Stimulated activated CD4-positive, alpha-beta T cell treated with anti-CD3 and anti-CD28 coated beads, Interleukin-2, amount 100 ng/mL, for 24 hours (primary cell): ENCODE measurements at places on chromosomes 3 and 15.

GRCh38 chr3:100561459-100562158, 47.8 kb upstream of the ADGRG7 start:
- DNase-seq: no peak

GRCh38 chr15:47786371-47786770, 69.1 kb downstream of the SEMA6D start:
- no peak for DNase-seq

DNA sequence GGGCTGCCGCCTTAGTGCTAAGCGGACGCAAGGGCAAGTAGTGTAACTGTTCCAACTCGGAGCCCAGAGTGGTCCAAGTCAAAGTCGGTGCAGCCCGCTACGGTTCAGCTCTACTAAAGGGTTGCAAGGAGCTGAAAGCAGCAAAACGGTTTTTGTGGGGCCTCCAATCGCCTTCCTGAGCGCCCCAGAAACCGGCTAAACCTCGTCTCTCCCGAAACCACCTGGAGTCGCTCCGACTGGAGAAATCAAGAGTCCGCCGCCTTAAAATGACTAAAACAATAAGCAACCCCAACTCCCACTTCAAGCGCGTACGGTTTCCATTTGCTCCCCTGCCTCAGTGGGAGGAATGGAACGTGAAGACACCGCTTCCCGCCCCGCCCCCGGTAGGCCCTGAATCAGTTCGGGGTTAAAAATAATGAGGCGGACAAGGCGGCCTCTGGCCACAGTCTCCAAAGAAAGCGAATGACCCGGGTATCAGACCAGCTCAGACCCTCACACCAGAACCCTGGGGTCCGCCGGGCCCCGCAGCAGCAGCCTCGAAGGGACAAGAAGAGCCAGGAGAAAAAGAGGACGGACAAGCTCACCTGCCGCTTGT, 401 bp downstream of the SEC11A start:
- peak; percentile 68 for DNase-seq

DNA sequence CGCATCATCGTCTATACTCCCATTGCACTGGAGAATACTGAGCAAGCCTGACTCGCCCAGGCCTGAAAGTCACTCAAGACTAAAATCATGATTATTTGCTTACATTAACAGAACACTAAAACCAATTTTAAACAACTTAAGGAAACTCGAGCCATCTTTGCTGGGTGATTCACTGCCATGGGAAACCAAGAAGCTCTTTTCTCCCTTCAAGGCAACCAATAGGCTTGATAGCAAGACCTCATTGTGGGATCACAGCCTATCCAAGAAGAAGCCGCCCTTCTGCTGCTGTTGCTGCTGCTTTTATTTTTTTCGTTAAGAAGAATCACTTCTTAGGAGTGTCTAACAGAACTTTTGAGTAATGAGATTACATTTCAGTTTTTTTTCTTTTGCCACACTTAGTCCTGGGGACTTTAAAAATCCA, 479.4 kb downstream of the FOXP1 start:
- DNase-seq: no peak

DNA sequence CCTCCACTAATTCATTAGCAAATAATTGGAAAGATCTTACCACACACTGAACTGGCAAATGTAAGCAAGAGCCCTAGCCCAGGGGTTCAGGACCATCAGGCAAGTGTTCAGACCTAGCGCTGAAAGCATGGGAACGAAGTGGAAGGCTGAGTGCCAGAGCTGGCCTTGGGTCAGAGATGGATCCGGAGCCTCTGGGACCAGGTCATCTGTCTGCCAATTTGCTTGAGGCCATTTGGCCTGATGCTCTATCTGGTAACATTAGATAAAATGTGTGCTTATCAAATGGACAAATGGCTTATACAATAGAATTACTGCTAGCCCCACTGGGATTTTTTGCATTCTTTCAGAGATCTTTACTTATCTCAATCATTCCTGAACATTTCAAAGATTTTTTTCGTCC, 1.4 kb upstream of the TMC3 start:
- DNase-seq: no peak

GRCh38 chr15:29656636-29657475, 165.4 kb downstream of the TJP1 start:
- DNase-seq: no peak

DNA sequence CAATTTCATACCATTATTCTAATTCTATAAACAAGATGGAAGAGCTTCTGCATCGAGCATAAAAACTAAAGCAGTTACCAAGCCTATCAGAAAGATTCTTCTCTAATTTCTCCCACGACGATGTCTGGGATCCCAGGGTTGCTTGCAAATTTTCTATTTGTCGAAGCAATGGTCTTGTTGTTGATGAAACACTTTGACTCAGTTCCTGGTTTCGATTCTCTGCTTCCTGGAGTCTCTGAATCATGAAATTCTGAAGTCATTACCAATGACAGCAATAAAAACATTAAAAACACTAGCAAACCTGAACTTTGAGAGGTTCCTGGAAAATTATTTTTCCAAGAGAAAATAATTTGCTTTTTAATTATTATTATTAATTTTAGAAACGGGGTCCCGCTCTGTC, 18.7 kb downstream of the TMF1 start:
- no peak for DNase-seq

DNA sequence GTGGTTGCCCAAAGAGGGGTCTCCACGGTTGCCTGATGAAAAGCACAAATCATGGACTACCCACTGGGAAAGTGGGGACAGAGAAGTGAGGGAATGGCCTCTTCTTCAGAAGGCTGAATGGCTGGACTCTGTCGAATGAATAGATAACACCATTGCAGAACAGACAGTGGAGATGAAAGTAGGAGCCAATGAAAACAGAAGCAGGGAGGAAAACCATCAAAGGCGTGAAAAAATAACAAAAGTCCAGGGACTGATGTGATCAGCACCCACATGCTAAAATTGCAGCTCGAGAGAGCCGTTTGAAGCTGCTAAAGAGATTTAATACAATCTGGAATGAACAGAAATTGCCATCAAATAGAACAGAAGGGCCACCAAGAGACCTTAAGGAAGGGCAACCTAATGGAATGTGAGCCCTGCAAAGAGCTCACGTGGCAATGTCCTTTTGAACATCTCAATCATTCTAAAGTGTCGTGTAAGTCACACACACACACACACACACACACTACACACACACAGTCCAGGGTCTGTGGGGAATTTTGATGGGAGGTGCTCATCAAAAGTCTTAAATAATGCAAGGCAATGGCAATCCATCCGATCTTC, 130.9 kb upstream of the ICE2 start:
- DNase-seq: no peak

GRCh38 chr15:96186105-96186504, 144.4 kb upstream of the NR2F2 start:
- DNase-seq: no peak

- DNase-seq: no peak
These were observed 153.1 kb upstream of the COL8A1 start for GRCh38 chr3:99485286-99485685.

- no peak for DNase-seq
These were observed 68.7 kb downstream of the CD200 start for GRCh38 chr3:112401617-112402016.

GRCh38 chr15:90225047-90225446, 8.7 kb downstream of the CIB1 start:
- DNase-seq: no peak

GRCh38 chr3:103810167-103810566, 1375.4 kb downstream of the ZPLD1 start:
- no peak for DNase-seq

DNA sequence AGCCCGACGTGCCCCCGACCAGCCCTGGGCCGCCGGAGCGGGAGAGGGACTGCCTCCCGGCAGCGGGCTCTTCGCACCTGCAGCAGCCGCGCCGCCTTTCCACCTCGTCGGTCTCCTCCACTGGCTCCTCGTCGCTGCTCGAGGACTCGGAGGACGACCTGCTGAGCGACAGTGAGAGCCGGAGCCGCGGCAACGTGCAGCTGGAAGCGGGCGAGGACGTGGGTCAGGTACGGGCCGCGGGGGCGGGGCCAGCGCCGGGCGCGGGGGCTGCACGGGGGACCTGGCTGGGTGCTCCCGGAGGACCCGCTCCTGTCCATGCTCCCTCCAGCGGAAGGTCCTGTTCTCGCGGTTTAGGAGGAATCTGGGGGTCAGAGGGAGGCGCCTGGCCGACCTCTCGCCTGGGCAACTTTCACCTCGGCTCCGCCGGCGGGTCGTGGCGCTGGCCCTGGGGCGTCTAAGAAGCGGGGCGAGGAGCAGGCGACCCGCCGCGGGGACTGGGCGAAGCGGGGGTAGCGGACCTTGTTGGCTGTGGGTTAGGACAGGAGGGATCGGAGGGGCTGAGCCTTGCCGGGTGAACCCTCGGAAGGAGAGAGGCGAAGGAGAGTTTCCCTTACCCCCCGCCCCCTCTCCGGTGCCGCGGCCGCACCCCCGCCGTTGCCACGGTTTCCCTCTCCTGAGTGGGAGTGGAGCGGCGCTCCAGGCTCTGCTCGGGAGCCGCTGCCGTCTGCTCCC, 682 bp downstream of the ITPKA start:
- peak; percentile 56 for DNase-seq

DNA sequence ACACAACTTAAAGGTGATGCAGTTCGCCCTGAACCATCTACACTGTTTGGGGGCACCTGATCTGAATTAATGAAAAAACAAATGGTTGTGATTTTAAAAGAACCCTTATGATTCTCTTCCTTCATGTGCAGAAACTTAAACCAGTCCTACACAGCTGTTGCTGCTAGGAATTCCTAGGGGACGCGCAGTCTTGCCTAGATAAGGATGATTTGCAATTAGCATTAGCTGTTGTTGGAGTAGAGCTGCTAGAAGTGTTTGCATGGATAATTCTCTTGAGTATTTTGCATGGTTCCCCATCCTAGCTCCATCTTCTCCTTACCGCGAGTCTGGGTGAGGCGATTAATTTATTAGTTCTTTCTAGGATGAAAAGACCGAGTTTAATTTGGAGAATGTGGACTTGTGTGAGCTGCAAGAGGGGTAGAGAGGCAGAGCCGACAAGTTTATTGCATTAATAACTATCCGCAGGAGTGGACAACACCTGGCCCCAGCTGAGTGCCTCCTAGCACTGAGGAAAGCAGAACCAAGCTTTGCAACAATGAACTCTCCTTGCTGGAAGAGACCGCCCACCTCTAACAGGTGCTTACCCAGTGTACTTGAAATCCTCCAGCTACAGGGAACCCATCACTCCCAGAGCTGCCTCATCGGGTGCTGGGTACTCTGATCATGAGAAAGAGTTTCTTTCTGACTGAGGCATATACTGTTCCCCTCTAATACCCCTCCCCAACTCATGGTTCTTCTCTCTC, 75.0 kb upstream of the WNT7A start:
- DNase-seq: no peak

- DNase-seq: no peak
These were observed 29.4 kb upstream of the EIF4A2 start for GRCh38 chr3:186754006-186754405.

- no peak for DNase-seq
These were observed 16.7 kb downstream of the HCN4 start for GRCh38 chr15:73352082-73352481.

GRCh38 chr3:127034990-127035652, 52.2 kb downstream of the PLXNA1 start:
- no peak for DNase-seq

GRCh38 chr3:59286791-59287531, 237.1 kb upstream of the CFAP20DC start:
- peak; percentile 41 for DNase-seq
